ENCODE measurements at places on chromosomes 1 and 21. TPM values are rescaled to one million over a fixed set of nuclear protein-coding genes. Genes with fewer than 3 reads are reported as not detected.

Gene NPL
- total RNA-seq, result 0.59 TPM

Gene BRINP3
- total RNA-seq, result not detected

Gene ESPN
- total RNA-seq, result 0.44 TPM

Gene GPR61
- not detected for total RNA-seq

Gene FCRLA
- 0.03 TPM for total RNA-seq

Gene SVBP
- total RNA-seq, result 16.0 TPM

Gene SPOCD1
- 6.9 TPM for total RNA-seq

Gene LAMB3
- 20.2 TPM for total RNA-seq

Gene STRIP1
- 12.9 TPM for total RNA-seq

Gene IL20
- not detected for total RNA-seq

Gene CFAP107
- total RNA-seq, result not detected

Gene TEX38
- total RNA-seq, result not detected

Gene RASSF5
- total RNA-seq, result 1.4 TPM

Gene CD34
- total RNA-seq, result not detected

Gene FAM3B
- not detected for total RNA-seq
